ENCODE measurements at places on chromosomes 7 and 10.
A peak's percentile ranks its signal among the peaks of the same experiment; 100 is the strongest.

DNA sequence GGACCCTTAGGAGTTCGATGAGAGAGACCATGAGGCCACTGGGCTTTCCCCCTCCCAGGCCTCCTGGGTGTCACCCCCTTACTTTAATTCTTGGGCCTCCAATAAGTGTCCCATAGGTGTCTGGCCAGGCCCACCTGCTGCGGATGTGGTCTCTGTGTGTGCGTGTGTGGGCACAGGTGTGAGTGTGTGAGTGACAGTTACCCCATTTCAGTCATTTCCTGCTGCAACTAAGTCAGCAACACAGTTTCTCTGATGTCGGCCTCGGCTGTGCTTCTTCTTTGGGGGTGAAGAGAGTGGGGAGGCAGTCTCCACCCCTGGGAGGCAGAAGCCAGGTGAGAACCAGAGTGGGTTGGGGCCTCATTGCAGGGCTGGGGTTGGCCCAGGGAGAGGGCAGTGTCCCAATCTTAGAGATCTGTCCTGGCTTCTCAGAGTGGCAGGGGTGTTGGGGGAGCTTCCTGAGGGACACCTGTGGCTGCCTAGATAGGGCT lies 1.5 kb downstream of the PVRIG start:
- no peak for DNase-seq

DNA sequence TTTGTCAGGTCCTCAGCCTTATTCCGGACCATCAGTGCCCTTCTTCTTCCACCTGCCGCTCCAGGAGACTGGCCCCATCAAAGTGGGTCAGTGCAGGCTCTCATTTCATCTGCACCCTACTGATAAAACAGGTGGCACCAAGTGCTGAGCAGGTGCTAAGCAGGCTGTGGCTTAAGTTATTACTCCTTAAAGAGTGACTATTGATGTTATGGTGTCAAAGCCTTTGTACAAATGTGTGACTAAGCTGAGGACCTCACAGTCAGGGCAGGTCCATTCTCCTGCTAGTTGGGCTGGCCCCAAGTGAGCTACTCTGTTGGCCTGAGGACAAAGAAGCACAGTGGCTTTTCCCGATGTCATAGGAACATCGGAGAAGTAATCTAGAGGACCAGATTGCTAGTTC lies 11.2 kb upstream of the CALD1 start:
- no peak for DNase-seq

- DNase-seq, result no peak
Observed at GRCh38 chr10:927131-927530, 4.4 kb downstream of the LARP4B start.

GRCh38 chr7:33578166-33578565 lies 327.2 kb upstream of the BMPER start:
- no peak for DNase-seq

- DNase-seq, result no peak
Observed at GRCh38 chr10:82867056-82867455, 992.1 kb downstream of the NRG3 start.

GRCh38 chr10:60230892-60231291 lies 158.8 kb downstream of the ANK3 start:
- DNase-seq, result no peak

- no peak for DNase-seq
Observed at GRCh38 chr10:108445746-108446145, 1281.2 kb upstream of the SORCS1 start.

- no peak for DNase-seq
Observed at GRCh38 chr10:123252779-123253178, 98.6 kb downstream of the BUB3 start.

- DNase-seq, result no peak
Observed at GRCh38 chr10:58734116-58734515, 221.4 kb downstream of the BICC1 start.

DNA sequence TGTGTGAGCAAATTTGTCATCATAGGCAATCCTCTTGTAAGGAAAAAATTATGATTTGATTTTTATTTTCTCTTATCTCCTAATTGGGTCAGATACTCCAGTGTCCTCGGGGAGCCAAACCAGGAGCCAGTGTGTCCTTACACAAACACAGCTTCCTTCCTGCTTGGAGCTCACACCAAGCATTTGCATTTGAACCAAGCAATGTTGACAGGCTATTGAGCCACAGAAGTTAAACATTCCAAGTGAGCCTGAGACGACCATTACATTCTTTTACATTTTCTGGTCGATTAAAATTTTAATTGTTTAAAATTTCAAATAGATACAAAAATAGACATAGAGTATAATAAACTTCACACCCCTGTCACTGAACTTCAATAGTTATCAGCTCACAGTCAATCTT lies 194.8 kb downstream of the CFTR start:
- DNase-seq, result no peak

- DNase-seq, result no peak
Observed at GRCh38 chr10:73865459-73866442, 8.6 kb downstream of the CAMK2G start.

DNA sequence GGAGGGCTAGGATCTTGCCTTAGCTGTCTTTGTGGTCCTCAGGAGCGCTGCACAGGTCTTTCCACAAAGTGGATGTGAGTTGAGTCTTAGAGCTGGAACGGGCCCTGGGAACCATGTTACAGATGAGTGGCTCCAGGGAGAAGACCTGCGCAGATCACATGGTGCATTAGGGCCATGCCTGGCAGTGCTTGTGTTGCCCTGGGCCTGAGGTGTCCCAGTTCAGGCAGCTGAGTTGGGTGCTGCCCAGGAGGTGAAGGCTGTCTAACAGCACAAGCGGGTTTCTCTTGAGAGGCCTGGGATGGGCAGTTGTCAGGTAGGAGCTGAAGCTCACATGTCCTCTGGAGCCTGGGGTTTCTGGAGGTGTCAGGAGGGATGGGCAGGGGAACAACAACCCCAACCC lies 33.7 kb upstream of the ANKRD2 start:
- DNase-seq, result no peak

DNA sequence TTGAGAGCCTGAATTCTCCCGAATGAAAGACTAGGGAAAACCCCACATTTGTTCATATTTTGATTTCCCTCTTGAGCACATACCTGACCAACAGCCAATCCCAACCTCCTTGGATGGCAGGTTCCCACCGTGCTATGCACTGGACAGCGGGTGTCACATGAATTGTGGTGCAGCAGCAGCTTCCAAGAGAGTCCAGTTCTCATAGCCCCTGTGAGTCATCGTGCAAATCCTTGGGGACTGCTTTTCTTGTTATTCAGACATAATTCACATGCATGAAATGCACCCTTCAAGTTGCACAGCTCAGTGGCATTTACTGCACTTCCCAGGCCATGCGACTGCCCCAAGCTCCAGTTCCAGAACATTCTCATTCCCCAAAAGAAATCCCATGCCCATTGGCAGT lies 67.8 kb upstream of the PPP2R2D start:
- no peak for DNase-seq

GRCh38 chr7:95335093-95335492 lies 10.8 kb upstream of the PON1 start:
- no peak for DNase-seq

DNA sequence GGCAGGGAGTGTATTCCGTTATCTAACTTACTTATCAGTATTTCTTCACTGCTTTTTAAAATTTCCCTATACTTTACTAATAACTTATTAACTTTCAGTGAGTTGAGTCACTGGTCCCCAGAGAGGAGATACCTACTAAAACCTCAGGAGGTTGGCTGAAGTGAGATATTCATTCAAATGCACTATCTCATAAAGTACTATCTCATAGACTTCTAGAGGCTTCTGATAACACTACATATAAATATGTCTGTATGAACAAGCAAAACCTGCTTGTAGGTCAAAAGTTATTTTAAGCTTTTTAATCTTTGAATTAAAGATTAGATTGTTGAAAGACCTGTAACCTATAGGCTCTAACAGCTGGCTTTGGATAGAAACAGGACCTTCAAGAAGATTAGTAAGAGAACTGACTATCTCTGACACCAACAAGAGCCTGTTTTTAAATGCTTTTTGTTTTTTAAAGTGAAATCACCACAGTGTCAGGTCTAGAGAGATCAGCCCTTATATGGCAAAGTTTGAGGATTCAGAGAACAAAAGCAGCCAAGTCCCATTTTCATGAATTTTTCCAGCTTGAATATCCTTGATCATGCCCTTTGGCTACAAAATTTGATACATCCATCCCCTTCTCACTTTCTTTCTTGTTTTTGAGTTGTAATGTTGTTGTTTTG lies 242.2 kb downstream of the ARL4A start:
- no peak for DNase-seq

GRCh38 chr7:45268013-45268412 lies 110.4 kb downstream of the RAMP3 start:
- peak; percentile 61 for DNase-seq

DNA sequence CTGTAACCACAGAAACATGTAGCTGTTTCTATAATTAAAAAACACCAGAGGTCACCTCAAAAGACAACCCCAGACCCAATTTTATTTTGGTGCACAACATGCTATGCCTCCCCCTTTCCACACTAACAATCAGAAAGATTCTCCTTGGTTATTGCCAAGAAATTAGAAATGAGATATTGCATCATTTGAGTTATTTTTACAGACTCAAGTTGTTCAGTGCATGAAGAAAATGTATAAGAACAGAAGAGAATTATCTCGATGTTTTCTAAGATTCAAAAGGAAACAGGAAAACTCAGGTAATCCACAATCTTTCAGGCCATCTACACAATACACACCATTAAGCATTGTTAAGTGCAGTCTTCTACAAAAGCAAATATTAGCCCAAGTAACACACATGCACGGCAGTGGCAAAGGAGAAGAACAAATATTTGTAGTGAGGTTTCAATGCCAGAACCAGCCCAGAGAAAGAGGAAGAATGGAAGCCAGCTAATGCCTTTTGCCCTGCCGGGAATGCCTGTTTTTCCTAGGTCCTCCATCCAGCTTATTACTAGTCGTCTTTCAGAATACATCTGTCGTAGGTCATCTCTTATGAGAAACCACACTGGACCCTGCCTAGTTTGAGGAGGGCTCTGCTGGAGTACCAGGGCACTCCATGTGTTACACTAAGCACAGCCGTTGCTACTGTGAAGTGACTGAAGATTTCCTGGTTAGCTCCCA lies 67.6 kb upstream of the C1GALT1 start:
- no peak for DNase-seq

DNA sequence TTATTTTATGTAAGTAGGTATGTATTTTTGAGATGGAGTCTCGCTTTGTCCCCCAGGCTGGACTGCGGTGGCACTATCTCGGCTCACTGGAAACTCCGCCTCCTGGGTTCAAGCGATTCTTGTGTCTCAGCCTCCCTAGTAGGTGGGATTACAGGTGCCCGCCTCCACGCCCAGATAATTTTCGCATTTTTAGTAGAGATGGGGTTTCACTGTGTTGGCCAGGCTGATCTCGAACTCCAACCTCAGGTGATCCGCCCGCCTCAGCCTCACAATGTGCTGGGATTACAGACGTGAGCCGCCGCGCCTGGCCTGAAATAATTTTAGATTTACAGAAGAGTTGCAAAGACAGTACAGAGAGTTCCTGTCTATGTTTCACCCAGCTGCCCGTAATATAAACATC lies 37.5 kb downstream of the PFKFB3 start:
- DNase-seq, result no peak

GRCh38 chr7:149788300-149788851 lies 15.0 kb upstream of the ZNF467 start:
- no peak for DNase-seq

DNA sequence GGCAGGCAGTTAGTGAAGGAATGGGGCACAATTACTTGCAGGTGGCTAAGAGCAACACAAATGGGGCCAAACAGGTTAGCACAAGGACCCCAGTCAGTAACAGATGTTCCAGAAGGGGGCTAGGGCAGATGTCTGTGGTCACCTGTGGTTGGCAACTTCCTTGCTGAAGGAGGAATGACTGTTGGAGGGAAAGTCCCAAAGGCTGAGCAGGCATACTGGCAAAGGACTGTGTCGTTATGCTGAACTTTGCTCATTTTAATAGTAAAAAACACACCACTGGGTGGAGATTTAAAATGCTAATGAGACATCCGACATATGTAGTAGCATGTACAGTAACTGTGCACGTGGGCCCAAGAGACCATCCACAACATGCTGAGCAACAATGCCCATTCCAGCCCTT lies 511.6 kb downstream of the CALN1 start:
- no peak for DNase-seq

GRCh38 chr7:2017481-2017891 lies 215.3 kb downstream of the MAD1L1 start:
- no peak for DNase-seq

DNA sequence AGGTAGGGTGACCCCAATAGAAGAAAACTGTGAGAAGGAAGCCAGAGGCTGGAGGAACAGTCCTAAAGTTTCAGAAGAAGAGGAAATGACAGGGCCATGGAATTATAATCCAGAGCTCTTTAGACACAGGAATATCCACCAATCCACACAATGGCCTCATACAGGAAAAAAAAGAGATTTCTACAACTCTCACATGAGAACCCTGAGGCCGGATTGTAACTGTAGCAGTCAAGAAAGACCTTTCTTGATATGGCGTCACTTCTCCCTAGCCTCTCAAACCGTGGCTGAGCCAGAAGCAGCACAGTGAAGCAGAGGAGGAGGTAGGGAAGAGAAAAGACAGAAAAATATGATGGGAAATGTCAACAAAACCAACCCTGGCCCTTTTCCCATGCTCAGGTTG lies 76.9 kb downstream of the RAPGEF5 start:
- DNase-seq, result no peak

- no peak for DNase-seq
Observed at GRCh38 chr7:41114131-41114530, 588.8 kb downstream of the INHBA start.

- DNase-seq, result no peak
Observed at GRCh38 chr10:124709861-124710260, 34.3 kb downstream of the FAM53B start.

GRCh38 chr10:7832060-7832459 lies 13.8 kb downstream of the TAF3 start:
- no peak for DNase-seq

DNA sequence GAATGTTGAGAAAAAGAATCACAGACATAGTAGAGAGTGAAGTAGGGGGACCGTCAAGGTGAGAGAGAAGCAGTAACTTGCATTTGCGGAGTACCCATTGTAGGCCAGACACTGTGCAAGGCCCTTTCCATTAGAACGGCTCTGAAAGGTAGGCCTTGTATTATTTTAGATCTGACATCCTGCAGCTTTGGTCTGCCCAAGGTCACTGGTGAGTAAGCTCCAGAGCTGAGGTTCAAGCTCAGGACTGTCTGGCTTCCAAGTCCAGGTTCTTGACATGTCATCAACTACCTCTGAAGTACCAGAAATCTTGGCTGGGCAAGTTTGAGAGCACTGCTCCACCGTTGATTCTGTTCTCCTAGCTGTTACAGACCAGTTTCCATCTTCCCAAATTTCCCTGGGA lies 13.2 kb upstream of the EVX1 start:
- no peak for DNase-seq

GRCh38 chr10:28995497-28995896 lies 293.4 kb upstream of the LYZL1 start:
- no peak for DNase-seq

DNA sequence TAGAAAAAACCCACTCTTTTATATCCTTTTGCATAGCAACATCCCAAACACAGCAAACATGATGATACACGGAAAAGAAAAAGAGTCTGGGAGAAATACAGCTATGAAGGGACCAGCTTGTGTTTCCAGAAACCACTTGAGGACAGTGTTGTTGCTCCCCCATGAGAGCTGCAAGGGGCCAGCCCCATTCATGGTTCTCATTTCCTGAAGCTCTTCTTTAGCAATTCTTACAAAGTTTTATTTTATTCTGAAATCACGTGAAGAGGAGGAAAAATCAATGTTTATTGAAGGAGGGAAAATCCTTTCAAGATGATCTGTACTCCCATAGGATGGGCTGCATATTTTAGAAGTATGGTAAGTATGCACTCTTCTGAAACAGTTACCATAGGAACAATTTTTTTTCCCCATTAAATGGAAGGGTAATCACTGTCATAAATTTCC lies 17.5 kb upstream of the PRTFDC1 start:
- no peak for DNase-seq
